ENCODE measurements at places on chromosomes 3 and 15.

DNA sequence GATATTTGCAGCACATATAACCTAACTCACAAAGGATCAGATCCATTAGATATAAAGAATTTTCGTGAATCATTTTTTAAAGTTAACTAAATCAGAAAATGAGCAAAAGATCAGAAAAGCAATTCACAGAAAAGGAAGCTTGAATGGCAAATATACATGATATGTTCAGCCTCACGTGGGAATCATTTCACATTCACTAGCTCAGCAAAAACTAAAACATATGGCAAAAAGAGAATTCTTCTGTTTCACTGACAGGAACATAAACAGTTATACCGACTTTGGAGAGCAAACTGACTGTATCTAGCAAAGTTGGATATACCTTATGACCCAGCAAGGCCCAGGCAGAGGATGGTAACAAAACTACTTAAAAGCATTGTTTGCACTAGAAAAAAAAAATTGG, 34.0 kb upstream of the NR2E3 start:
- DNase-seq, result no peak

GRCh38 chr3:115864911-115865310, 241.6 kb downstream of the GAP43 start:
- DNase-seq, result no peak

DNA sequence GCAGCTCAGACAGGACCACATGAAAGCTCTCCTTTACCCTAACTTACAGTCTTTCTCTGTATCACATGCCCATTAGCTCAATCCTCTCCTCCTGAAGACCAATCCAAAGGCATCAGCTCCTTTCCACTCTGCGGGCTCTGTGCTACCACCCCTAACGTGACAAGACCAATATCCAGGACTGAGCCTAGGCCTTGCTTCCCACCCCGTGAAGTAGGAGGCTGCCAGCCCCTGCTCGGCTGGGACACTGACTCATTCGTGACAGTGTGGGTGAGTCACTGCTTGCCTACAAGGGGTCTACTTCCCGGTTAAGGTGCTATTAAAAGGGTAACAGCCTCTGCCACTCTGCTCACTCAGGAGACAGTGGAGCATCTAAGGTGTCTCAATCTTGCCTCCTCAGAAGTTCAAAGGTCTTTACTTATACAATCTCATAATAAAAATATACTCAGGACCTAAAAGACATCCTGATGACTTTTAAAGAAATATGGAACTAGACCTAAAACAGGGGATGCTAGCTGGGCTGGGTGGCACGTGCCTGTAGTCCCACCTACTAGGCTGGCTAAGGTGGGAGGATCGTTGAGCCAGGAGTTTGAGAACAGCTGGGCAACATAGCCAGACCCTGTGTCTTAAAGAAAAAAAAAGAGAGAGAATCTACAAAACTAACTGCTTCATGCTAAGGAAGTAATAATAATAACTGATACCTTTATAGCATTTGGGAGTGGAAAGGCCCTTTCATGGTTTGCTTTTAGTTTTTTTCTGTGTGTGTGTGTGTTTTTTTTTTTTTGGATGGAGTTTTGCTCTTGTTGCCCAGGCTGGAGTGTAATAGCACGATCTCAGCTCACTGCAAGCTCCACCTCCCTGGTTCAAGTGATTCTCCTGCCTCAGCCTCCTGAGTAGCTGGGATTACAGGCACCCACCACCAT, 55.0 kb downstream of the TMEM44 start:
- no peak for DNase-seq

DNA sequence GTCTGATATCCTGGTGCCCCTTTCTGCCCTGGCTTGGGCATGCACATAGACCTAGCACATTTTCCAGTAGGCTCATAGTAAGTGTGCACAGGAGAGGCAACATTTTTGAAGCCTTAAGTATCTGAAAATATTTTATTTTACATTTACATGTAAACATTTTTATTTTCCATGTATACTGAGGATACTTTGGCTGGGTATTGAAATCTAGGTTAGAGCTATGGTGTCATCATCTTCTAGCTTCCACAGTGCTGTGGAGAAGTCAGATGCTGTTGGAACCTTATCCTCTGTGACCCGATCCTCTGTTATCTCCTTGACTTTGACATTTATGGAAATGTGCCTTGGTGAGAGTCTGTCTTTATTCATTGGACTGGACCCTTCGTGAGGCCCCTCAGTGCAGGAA, 74.1 kb downstream of the PLXNA1 start:
- no peak for DNase-seq

DNA sequence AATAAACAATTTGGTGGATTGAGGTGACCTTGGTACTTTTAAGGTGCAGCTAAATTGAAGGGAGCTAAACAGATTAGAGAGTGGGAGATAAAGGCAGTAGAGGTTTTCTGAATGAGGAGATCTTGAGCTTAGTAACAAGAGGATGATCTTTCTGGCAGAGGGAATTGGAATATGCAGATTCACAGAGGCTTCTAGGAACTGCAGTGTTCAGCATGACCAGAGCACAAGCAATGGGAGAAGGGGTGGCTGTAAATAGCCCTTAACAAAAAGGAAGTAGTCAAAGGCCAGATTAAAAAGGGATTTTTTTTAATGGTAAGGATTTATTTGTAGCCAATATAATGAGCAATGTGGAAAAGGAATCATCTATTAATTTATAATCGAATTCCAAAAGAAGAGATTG, 5.7 kb upstream of the BNIP2 start:
- no peak for DNase-seq

DNA sequence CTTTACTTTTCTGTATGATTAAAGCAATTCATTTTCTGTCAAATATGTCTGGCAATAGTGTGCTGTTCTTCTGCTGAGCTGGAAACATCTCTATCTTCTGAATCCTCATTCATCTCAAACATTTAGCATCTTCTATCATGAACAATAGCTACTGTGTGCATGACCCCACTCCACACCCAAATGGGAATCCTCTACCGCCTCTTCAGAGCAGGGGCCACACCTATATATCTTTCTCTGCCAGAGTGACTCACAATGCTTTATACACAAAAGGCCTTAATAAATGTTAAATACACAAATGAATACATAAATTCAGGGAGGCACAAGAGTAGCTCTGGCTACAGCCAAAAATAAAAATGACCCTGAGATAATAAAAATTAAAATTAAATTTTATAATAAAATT, 8.0 kb downstream of the ALDH1A2 start:
- no peak for DNase-seq

GRCh38 chr3:69750549-69750948, 11.3 kb downstream of the MITF start:
- no peak for DNase-seq

DNA sequence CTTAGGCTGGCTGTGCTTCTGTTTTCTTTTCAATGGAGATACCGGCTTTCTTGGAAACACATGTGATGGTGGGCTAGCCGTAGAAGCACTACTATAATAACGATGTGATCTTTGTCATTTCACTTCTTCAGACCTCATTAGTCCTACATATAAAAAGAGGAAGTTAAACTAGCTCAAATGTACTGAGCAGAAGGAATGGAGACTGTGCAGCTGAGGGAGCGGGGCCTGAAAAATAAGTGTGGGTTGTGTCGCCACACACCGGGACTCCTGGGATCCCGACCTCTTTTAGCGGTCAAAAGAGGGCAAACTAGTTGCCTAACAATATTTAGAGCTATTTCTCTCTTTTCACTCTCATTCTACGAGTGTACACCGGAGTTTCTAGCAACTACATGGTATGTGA, 1.0 kb upstream of the RNF7 start:
- no peak for DNase-seq

DNA sequence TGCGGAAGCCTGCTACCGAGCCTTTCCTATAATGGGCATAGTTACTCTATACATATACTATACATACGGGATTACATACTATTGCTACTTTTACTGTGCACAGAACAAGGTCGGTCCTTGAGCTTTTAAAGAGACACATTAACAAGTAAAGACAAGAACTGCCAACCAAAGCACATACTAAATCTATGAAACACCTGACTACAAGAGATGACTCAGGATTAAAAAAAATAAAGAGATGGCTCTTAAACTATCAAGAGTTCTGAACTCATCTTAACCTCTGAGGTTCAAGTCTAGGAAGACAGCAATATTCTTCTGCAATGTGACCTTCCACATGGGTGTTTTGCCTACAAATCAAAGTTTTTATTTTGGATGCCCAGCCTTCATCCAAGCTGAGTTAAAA, 106.8 kb downstream of the TNIK start:
- DNase-seq, result no peak

DNA sequence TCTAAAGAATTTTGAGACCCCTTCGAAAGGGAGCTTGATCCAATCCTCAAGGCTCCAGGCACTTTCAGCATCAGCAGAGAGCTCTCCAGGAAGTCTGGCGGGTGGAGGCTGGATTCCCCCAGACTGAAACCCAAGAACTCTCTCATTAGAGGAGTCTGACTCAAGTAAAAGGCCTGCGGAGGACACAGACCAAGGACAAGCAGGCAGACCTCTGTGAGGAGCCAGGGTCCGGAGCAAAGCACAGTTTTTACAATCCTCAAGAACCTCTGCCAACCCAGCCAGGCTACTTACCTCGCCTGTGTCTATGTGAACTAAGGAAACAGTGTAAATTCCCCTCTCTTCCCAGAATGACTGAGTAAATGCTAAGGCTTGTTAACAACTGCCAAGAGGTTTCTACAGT, 86.2 kb downstream of the FBN1 start:
- no peak for DNase-seq

DNA sequence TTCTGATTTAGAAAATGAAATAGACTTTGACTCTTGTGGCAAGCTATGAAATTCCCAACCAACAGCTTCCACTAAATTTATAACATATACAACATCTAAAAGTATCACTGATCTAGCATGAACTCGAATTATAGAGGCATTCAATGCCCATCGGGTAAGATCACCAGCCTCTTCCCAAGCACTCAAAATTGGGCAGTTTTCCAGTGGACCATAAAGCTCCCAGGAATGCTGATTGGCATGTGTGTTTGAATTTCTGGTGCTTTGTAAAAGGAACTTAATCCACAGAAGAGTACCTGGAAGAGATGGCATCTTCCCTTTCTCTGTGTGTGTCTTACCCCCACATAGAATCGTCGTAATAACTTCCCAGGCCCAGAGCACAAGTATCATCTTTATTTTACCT, 10.0 kb downstream of the LRTM1 start:
- DNase-seq, result no peak

GRCh38 chr3:17243621-17244020, 358.9 kb downstream of the PLCL2 start:
- no peak for DNase-seq

- no peak for DNase-seq
Measured at GRCh38 chr3:55556619-55557537, 69.8 kb upstream of the WNT5A start.

DNA sequence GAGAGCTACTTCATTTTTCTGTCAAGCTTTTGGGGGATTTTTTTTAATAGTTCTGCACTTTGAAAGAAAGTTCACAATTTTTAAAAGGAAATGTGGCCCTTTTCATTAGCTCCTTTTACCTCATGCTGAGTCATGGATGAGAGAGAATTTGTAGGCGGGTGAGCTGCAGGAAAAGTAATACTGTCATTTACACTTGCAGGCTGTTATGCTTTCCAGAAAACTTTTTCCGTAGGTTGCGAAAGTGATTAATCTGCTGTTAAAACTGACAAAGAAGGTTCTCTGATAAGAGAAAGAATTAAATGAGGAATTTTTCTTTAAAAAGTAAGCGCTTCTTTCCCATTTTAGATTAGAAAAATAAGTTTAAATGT, 430.2 kb downstream of the LPP start:
- no peak for DNase-seq

DNA sequence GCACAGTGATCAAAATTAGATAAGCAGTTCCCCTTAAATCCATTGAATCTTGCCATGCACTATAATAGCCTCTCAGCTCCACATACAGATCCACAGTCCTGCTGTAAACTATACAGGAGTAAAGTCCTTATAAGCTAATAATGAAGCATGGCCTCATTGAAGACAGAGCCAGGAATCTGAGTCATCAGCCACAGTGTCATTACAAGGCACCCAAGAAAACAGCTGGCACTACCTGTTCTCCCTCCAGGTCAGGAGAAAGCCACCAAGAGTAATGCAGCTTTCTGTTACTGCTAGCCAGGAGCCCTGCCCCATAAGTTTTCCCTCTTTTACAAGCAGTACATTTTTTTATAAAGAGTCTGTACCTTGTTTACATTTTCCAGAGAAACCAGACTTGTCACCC, 27.3 kb downstream of the WDR49 start:
- no peak for DNase-seq

DNA sequence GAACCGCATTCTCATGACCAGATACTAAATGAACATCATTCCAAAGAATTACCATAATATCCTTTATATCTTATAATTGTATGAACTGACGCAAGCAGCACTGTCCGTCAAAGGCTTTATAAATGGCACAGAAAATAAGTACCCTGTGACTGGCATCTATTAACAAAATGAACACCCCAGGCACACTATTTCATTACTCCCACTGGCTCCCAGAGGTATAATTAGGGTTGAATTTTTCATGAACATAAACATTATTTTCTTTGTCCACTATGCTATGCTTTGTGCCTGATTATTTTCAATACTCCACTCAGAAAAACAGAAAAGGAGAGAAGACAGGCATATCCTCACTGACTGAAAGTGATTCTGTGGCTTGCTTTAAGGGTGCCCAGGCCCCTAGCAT, 71.1 kb downstream of the LYZL4 start:
- DNase-seq, result no peak
